ELF-1 (cell line): ENCODE measurements at places on chromosomes 7 and 10.
A peak's percentile ranks its signal among the peaks of the same experiment; 100 is the strongest.

- DNase-seq: no peak
Measured at GRCh38 chr10:132946806-132947546, 4.6 kb upstream of the CFAP46 start.

DNA sequence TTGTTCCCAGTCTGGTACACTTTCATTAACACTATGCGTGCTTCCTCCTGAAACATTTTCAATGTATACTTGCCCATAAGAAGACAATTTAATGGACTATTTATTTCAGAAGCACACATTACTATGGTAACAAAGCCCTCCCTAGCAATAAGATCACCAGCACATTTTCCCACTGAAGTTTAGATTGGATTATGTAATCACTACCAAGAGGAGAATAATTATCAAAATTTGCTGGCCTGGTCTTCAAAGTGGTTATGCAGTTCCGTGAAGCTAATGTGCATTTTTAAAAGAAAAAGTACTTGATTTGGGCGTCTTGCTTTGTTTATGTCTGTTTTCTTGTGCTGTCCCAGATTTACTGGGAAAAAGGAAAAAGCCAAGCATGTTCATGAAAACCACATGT, 61.9 kb downstream of the AP3M1 start:
- DNase-seq: no peak

DNA sequence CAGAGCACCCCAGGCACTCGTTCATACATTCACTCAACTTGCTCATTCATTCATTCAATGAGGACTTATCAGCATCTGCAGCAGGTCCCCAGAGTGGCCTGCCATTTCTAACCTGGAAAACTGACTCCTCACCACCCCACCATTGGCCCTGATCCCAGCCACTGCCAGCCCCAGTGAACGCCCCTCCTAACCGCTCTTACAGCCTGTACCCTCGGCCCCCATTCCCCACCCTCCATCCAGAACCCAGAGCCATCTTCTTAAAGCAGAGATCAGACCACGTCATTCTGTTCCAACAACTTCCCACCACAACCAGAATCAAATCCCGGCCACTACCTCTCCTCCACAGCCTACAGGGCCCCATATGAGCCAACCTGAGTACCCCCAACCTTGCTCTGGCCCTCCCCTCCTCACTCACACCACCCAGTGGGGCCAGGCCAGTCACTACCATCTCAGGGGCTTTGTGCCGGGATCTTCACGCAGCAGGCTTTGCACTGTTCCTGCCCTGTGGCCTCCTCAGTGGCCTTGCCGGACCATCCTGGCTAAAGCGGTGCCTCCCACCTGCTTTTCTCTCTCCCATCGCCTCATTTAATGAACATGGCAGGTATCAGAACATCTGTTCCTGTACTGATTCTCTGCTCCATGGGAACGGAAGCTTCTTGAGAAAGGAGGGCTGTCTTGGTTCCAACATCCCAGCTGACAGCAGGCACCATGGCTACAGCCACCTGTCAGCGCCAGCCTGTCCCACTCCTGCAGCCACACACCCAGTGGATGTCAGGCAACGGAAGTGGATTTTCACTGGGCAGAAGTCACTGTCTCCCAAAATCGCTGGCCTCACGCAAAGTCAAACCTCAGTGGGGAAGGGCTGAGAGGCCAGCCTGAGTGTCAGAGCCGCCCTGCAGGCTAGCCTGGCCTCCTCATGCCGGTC, 45.4 kb downstream of the FAM53B start:
- no peak for DNase-seq

GRCh38 chr7:87935384-87935706, 1.3 kb downstream of the ADAM22 start:
- DNase-seq: no peak

GRCh38 chr10:2926918-2927660, 140.3 kb upstream of the PFKP start:
- DNase-seq: peak; percentile 16

DNA sequence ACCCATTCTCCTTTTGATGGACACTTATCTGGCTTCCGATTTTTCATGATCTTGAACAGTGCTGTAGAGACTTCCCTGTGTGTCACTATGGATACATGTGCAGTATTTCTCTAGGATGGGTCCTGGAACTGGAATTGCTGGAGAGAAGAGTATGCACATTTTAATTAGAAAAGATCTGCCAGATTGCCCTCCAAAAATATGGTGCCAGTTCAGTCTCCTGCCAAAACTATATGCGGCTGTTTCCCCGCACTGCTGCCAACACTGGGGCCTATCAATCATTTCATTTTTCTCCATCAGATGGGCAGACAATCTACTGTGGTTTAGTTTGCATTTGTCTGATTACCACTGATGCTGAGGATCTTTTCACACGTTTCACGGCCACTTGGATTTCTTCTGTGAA, 105.0 kb downstream of the SH2D4B start:
- DNase-seq: no peak

- no peak for DNase-seq
Measured at GRCh38 chr7:76315364-76315763, 12.9 kb downstream of the HSPB1 start.
